ENCODE measurements at places on chromosomes 12 and 14.

GRCh38 chr12:14315501-14315900, 50.0 kb upstream of the ATF7IP start:
- DNase-seq: no peak

DNA sequence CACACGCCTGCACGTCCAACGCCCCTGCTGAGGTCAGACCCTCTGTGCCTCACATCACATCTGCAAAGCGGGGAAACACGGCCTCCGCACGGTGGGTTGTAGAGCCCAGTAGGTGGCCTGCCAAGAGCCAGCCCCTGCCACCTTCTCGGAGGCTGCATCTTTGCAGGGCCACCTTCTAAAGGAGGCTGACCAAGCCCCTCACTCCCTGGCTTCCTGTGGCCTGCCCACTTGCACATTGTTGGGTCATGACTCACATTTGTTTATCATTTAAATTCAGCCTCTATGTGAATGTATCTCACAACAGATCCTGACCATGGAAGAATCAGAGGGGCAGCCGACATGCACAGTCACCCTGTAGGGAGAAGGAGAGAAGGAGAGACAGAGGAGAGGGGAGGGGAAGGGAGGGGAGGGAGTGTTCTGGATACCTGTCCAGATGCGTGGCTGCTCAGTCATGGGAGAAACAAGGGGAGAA, 319.5 kb upstream of the DIO3 start:
- no peak for DNase-seq

DNA sequence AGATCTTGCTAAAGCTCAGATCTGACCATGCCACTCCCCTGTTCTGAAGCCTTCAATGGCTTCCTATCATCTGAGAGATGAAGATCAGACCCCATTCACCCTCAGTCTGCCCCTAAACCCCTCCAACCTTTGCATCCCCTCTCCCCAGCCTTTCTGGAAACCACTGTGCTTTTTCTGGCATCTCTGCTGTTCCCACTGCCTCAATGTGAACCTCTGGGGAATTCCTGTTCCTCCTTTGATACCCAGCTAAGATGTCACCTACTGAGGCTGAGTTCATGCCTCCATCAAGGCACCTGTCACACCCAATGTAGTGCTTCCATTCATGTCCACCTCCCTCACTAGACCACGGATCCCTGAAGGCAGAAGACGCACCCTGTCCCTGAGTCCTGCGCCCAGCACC, 19.3 kb downstream of the CYP46A1 start:
- DNase-seq: no peak

DNA sequence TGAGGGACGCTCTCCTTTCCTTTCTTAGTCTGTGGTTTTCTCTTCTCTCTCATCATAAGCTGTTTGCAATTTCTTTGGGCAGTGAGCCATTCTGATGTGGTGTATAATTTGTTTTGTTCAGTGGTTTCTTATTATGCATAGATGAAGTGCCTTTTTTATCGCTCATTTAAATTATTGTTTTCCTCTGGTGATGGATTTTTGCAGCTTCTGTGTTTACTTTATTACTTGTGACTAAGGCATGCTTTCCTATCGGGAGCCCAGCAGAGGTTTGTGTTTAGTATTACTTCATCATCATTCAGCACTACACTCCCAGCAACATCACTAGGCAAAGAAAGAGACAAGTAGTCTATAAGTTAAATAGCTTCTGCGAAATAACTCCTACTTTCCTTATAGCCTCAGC, 586.6 kb upstream of the NOVA1 start:
- no peak for DNase-seq

DNA sequence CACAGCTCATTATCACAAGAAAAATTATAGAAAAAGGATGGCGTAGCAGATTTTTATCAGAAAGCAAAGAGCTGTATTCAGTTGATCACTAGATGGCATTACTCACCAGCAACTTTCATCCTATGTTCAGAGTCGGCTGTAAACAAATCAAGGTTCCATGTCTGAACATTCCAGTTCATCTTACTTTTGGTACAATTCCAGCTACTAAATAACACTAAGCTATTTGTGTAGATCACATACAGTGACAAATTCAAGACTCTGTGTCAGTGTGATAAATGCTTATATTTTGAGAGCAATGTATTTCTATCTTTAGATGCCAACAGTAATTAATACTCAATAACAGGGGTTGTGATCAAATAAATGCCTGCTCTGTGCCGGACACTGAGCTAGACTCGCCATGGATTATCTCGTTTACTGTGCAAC, 30.1 kb downstream of the NRDE2 start:
- DNase-seq: no peak

DNA sequence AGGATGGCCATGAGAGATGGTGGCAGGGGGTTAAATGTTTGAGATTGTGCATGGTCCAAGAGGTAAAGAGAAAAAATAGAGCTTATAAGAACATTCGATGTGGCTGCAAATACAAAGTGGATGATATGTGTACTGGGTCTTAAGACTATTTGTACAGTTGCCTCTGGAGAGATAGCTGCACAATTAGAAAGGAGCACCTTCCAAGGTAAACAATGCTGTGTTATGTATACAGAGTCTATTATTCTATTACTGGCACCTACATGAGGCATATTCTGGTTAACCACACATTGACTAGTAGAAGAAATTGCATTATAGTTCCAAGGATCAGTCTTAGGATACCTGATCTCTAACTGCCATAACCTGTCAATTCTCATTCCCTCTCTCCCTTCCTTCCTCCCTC, 238.0 kb upstream of the FOXN3 start:
- DNase-seq: no peak

DNA sequence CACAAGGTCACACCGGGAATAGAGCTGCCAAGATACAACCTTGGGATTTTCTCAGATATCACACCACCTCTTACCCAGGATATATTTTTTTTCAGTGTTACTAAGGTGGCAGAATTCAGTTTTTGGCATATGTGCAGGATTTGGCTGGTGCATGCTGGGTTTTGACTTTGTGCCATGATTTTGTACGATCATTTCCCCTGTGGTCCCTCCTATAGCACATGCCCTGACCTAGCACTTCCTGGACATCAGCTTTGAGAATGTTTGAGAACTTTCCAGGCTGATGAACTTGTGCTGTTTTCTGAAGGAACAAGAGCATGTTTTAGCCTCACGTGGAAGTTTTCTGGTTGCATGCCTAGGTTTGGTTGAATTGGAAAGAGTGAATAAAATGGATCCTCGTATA, 11.0 kb upstream of the TBPL2 start:
- DNase-seq: no peak
